ENCODE measurements at places on chromosomes 7 and 10.

GRCh38 chr7:121334875-121335648 is 6.3 kb downstream of the WNT16 start:
- DNase-seq, result no peak

DNA sequence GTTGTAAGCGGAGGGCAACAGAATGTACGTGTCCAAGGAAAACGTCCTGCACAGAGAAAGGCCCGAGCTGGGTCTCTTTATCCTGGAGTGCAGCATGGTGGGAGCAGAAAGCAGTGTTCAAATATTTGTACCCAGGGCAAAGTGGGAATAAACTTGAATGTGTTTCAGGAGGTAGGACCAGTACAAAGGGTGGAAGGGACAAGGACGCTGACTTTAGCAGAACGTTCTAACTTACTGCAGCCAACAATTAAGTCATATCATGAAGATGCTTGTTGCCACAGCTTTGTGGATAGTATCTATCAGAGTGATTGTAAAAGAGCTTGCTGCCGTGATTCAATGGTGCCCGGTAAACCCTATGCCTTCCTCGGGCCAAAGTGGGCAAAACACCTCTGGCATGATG is 30.5 kb upstream of the ZC3HAV1L start:
- DNase-seq, result no peak

- no peak for DNase-seq
These were observed 62.0 kb upstream of the ST8SIA6 start for GRCh38 chr10:17516376-17516775.

DNA sequence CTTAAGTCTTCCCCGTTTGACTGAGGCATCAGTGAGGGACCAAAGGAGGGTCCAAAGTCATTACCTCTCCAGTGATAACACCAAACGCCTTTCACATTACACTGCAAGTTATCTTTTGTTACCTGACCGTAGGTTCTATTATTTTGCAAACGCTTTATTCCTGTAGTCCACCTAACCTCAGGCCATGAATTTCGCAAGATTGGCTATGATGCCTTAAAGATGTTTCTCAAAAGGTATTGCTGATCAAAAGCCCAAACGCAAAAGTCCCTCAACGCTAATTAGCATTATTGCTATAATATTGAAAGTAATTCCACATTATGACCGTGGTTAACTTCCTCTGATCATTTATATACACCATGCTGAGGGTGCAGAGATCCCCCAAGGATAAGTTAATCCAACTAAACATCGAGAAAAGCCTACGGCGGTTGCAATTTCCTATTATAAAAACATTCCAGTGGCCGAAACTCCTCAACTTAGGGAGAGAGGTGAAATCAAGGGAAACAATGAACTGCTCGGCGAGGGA is 649 bp downstream of the DNA2 start:
- no peak for DNase-seq

DNA sequence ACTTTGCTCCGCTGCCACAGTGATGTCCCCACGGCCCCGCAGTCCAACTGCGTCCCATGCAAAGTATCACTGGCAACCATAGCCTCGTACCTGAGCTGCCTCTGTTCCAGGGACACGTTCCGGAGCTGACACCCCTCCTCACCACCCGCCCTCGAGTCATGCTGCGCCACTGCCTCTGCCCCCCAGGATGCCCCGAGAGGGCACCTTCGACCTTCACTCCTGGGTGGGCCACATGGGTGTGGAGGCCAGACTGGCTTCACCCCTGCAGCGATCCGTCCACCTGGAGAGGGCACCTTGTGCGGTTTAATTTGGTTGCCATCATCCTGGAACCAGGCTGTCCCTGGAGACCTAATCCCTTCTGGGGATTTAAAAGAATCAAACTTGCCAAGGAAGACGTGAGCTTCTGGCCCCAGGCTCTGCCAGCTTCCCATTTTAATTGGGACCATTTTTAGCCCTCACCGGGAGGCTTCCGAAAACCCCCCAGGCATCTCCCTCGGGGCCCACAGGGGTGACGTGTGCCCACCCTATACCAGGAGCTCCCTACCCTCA is 19.2 kb upstream of the TNRC18 start:
- DNase-seq, result no peak

- no peak for DNase-seq
These were observed 75.1 kb downstream of the ANKRD61 start for GRCh38 chr7:6106140-6106904.

- no peak for DNase-seq
These were observed 289.8 kb upstream of the KLF6 start for GRCh38 chr10:4074545-4075407.

GRCh38 chr7:12398186-12398585 is 5.5 kb downstream of the VWDE start:
- no peak for DNase-seq

DNA sequence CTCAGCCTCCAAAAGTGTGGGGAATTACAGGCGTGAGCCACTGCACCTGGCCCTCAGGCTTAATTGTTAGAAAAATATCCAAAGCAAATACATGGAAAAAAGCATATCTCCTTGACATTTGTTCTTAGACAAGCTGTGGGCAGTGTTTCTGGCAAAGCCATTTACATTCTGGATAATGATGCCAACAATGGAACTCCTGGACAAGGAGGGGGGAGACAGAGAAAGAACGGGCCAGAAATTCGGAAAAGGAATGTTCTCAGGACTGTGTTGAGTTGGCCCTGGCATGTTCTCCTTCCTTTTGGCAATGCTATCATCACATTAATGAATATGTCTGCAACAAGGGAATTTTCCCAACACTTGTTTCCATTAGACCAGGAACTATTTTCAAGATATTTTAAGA is 88.7 kb downstream of the UBE2H start:
- no peak for DNase-seq

DNA sequence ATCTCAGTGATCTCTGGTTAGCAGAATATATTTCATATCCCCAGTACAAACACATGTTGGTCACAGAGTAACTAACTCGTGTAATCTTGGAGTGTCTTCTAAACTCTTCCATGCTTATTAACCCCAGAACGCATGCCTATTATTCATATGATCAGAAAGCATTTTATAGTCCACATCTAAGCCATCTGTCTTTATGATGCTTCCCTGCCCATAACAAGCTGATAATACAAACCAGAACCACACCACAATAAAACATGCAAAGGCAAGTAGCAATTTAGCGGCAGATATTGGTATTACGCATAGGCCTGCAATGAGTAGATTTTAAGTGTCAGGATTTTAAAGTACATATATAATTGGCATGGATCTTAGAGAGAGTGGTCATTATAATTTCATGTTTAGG is 120.0 kb upstream of the PRKCQ start:
- DNase-seq, result no peak

GRCh38 chr7:132584796-132585494 is 8.7 kb upstream of the PLXNA4 start:
- DNase-seq, result no peak
